ENCODE measurements at places on chromosomes 12 and 14.

- no peak for DNase-seq
Measured at GRCh38 chr12:19689801-19690472, 250.6 kb downstream of the AEBP2 start.

DNA sequence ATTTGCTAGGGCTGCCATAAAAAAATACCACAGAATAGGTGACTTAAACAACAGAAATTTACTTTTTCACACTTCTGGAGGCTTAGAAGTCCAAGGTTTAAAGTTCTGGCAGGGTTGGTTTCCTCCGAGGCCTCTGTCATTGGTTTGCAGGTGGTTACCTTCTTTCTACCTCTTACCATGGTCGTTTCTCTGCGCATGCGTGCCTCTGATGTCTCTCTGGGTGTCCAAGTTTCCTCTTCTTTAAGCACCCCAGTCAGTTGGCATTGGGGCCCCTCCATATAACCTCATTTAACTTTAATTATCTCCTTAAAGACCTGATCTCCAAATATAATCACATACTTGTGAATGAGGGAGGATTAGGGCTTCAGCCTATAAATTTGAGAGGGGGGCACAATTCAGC lies 103.2 kb downstream of the SLC15A5 start:
- DNase-seq, result no peak

DNA sequence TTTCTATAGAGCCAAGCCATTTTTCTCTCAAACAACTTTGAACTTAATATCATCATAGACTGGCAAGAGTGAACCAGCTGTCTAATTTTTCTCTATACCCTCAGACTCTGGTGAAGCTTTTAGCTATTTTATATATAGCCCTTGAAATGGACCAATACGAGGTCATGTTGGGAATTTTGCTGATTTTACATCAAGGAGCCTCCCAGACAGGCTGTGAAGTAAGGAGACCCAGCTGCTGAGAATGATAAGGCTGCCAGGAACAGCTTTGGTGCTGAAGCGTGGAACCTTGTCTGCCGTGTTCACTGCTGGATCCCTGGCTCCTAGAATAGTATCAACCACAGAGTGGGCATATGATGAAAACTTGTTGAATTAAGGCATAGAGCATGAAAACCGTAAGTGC lies 326.2 kb upstream of the NAV3 start:
- DNase-seq, result no peak

DNA sequence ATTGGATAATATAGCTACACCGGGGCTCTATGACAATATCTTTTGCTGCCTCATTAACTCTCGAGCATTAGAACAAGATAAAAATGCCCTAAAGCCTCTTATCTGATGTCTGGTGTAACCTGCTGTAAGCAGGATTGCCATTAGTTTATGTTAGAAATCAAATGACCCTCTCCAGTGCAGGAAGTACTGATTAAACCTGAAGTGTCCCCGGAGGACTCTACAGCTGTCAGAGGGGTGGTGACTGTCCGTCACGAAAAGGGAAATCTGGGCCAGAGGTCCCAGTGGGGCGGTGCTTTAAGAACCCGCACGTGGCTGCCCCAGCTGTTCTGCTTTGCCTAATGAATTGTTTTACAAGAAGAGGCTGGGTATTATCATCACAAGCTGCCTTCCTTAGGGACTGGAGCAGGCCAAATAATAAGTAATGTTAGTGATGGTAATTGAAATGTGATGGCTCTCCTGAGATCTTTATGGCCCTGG lies 55.7 kb downstream of the LIN52 start:
- DNase-seq, result no peak

DNA sequence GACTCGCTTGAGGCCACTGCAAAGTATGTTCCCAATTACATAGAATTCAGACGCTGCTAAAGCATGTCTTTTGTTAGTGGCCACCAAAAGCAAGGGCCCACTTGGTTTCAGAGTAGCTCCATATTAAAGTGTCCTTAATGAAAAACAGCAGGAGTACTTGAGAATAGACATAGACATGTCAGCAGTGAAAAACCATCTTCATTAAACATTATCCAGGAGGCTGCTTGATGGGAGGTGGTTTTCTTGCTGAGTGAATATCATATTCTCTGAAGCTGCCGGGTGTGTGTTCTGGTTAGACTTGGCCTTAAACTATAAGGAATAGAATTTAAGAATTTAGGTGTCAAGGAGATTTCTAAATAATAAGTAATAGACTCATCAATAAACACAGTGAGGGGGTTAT lies 79.5 kb upstream of the CCDC198 start:
- DNase-seq, result no peak

- no peak for DNase-seq
Measured at GRCh38 chr12:43824207-43824775, 11.6 kb upstream of the TMEM117 start.

DNA sequence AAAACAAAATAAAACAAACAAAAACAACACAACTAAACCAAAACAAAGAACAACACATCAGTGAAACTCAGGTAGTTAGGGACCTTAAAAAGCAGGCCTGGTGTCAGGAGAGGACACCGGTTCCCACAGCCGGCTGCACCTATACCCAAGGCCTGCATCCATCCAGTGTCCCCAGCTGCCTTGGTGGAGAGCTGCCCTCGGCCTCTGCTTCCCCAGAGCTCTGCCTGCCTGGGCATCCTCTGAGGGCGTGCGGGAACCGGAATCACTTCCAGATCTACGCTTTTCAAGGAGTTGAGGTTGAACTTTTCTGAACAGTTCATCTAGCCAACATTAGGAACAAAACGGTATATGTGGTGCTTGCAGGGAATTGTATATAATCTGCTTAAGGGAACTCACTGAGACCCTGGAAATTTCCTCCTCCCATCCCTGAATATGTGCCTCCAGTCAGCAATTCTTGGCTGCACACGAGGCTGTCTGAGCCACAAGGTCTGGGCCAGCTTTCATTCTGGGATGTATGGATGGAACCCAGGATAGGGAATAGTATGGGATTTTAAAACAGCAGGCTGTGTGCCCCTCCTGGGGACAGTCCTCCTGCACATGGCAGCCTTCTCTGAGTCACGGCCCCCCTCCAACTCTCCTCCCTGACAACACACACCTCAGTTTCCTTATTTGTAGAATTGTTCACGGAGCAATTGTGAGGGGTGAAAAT lies 319.0 kb upstream of the RTL1 start:
- no peak for DNase-seq
